ENCODE measurements at places on chromosomes 3 and 15.

DNA sequence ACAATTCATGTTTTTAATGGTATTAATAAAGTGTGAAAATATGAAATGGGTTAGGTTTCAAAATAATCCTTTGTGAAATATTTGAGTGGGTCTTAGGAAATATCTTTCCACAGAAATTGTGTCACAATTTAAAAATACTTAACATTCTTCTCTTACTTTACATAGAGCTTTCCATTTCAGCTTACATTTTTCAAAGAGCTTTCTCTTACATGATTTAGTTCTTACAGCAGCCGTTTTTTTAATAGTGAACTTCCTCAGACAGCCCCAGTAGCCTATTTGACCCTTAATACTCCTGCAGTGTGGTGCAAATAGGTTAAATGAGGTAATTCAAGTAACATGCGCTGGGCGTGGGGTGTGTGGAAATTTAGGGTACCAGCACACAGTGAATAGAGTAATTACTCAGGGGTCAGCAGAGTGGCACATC, 21.8 kb downstream of the P2RY12 start:
- no peak for DNase-seq

DNA sequence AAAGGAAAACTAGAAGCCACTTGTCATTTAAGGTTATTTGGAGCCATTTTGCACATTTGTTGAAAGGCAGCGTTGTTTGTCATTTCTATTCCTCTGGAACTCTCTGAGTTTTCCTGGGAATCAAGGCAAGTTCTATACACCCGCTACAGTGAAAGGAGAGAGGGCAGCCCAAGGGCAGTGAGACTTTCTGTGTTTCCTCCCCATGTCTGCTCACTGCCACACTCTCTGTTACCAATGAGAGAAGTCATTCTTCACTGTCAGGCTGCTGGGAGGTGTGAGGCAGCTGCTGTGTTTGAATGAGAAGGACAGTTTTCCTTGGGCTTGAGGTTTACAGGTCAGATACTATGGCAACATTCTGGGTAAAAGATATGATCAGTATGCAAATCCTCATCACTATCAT, 36.0 kb downstream of the ATP13A5 start:
- no peak for DNase-seq

GRCh38 chr3:134988666-134989065, 193.6 kb downstream of the EPHB1 start:
- DNase-seq = no peak

DNA sequence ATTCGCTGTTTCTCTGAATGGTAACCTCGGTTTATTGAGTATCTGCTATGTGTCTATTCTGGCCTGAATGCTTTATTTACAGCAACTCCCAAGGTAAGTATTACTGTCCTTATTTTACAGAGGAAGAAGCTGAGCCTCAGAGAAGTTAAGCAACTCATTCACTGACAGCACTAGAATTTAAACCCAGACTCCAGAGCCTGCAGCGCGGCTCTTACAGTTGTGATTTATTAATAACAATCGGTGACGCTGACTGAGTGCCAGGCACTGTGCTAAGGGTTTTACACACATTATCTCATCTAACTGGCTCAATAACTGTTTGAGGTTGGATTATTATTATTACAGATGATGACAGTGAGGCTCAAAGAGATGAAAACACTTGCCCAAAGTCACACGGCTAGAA, 19.6 kb downstream of the SRGAP3 start:
- no peak for DNase-seq

DNA sequence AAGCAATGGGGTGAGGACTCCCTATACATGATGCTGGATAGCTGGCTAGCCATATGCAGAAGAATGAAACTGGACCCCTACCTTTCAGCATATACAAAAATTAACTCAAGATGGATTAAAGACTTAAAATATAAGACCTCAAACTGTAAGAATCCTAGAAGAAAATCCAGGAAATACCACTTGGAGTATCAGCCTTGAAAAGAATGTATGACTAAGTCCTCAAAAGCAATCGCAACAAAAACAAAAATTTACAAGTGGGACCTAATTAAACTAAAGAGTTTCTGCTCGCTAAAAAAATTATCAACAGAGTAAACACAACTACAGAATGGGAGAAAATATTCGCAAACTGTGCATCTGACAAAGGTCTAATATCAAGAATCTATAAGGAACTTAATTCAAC, 94.3 kb downstream of the XRN1 start:
- no peak for DNase-seq

DNA sequence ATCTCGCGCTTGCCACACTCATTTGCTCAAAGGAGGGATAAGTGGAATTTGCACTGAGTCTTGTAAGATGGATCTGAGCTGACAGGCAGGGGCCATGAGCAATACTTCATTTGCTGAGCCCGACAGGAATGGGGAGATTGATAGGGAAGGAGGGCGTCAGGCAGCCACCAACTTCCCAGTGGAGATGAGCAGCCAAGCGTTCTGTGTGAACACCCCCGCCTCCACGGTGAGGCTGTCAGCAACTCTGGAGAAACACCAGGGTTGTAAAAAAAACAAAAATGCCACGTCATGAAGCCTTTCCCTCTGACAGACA, 36.8 kb downstream of the TLE3 start:
- no peak for DNase-seq

DNA sequence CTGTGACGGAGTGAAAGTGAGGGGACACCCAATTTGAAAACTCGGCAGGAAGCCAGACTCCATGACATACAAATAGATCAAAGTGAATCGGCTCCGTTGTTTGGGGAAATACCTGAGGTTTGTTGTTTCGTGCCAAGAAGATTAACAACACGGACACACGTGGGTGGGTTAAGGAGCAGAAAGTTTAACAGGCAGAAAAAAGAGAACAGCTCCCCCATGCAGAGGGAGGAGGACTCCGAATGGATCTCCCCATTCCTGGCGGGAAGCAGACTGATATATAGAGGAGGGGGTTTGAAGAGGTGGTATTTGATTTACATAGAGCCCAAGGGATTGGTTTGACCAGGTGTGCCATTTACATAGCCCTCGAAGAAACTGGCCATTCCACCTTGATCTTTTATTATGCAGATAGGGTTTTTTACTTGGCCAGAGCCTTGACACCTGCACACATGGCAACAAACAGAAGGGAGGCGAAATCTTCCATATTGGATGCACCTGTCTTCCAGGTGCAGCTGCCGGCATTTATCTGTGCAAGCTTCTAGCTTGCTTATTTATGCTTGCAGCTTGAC, 4.8 kb upstream of the SACM1L start:
- DNase-seq = no peak

- no peak for DNase-seq
Observed at GRCh38 chr15:35530698-35531097, 15.3 kb downstream of the DPH6 start.

GRCh38 chr3:135034291-135034768, 239.3 kb downstream of the EPHB1 start:
- no peak for DNase-seq

DNA sequence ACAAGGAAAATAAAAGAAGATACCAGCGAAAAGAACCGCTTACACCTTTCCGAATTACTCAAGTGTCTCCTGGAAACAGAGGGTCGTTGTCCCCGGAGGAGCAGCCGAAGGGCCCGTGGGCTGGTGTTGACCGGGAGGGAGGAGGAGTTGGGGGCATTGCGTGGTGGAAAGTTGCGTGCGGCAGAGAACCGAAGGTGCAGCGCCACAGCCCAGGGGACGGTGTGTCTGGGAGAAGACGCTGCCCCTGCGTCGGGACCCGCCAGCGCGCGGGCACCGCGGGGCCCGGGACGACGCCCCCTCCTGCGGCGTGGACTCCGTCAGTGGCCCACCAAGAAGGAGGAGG, 325 bp downstream of the ALCAM start:
- DNase-seq = peak; percentile 36

DNA sequence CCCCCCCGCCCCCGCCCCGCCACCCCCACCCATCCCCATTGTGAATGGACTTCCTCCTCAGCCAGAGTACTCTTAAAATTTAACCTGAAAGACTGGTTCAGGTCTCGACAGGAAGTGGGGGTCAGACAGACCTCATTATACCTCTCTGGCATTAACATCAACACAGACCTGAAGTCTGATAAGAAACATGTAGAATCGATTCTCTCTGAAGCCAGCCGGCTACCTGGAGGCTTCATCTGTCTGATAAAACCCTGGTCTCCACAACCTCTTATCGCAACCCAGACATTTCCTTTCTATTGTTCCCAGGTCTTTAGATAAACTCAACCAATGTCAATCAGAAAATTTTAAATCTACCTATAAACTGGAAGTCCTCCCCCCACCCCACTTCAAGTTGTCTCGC, 42.6 kb downstream of the SLCO2A1 start:
- no peak for DNase-seq

DNA sequence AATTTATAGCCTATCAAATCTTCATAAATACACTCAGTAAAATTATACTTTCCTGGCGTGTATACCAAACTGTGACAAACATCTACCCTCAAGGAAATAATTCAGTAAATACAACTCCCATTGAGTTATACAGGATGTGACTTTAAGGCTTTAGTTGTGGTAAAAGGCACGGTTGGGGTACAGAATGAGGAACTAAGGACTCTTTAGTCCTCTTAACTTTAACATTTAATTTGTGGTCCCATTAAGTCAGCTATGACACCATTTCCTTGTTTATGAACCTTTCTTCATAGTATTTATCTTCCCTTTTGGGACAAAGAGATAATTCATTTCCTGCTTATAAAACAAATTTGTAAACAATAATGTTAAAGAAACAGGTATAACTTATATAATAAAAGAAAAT, 30.2 kb downstream of the IFT80 start:
- DNase-seq = no peak

- DNase-seq = no peak
Observed at GRCh38 chr3:31170932-31171670, 276.6 kb upstream of the GADL1 start.

DNA sequence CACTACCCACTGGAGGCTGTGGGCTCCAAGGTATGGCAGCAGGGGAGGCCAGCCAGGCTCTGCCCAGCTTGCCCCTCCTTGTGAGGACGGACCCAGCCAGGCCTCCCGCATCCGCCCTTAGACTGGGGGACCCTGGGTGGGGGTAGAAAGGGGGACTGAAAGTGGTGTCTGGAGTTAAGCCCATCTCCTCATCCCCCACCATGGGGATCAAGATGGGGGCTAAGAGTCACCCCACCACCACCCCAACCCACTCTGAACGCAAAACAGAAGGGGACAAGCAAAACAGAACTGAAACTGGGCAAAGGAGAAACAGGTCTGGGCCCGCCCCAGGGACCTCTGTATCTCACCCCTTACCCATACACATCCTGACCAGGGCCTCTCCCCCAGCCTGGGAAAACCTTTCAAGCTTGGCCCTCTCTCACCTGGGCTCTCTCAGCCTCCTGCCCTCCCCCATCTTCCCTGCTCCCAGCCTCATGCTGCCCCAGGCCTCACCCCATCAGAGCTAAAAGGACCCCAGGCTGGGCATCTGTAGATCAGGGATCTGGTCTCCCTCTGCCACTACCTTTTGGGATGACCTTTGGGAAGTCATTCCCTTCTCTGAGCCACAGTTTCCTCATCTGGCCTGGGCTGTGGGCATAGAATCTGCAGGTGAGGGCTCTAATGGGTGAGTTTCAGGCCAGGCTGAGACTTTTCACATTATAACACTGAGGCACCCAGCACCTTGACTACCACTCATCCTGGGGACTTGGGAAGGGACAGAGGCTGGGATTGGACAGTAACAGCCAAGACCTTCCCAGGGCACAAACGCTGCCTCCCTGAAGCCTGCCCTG, 30.0 kb upstream of the CYP11A1 start:
- no peak for DNase-seq

DNA sequence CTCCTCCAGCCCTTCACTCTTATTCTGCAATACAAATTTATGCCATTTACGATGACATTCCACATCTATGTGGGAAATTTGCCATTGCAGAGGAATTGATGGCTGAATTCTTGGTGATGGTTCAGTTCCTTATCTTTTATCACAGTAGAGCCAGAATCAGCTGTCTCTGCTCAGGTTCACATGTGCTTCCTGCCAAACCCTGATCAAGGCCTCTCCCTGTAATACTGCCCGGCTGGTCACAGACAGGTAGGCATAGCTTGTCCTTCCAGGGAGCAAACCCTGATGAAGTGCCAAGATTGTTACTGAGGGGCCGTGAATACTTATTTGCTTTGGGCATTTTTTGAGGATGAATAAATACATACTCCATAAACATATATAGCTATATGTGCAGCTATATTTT, 450.0 kb downstream of the NSUN3 start:
- DNase-seq = no peak
